ENCODE measurements at places on chromosomes 5 and 9. TPM values are rescaled to one million over a fixed set of nuclear protein-coding genes. Genes with fewer than 3 reads are reported as not detected.

DNA sequence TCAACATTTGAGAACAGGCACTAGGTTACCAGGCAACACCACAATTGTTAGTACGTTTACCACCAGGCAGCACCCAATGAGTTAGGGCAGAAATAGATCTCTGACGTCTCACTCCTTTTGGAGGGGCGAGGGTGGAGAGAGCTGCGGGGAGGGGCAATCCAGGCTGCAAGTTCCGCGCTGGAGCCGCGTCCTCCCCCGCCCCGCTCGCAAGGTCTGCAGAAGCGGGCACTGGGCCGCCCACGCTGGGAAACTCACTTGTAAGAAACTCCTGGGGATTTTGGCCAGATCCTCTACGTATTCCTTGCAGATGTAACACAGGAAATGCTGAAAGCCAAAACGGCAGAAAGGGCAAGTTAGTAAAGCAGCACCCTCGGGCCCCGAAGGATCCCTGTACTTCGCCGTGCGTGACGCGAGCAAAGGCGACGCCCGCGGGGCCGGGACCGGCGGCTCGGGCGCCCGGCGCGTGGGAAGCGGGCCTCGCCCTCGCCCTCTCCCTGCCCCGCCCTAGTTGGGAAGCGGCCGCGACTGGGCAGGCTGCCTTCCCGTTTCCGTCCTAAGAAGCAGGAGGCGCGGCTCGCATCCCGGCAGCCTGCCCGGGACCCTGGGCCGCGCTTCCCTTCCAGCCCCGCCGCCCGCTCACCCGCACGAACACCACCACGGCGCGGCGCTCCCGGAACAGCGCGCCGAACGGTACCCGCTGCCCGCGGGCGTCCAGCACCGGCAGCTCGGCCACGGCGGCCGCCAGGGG, 493 bp downstream of the PRXL2C start:
- no peaks in the 10 kb centered on the region for H3K4me1 ChIP-seq
- peak overlapping the region; percentile 91 for H3K27ac ChIP-seq
- no peaks in the 10 kb centered on the region for H3K27me3 ChIP-seq
- H3K36me3 ChIP-seq, result peaks cover 12% of the 10 kb centered on the region
- DNase-seq, result peak; percentile 82
- peak overlapping the region; percentile 60 for H3K4me3 ChIP-seq

Gene SLC22A4
- 0.61 TPM for total RNA-seq

DNA sequence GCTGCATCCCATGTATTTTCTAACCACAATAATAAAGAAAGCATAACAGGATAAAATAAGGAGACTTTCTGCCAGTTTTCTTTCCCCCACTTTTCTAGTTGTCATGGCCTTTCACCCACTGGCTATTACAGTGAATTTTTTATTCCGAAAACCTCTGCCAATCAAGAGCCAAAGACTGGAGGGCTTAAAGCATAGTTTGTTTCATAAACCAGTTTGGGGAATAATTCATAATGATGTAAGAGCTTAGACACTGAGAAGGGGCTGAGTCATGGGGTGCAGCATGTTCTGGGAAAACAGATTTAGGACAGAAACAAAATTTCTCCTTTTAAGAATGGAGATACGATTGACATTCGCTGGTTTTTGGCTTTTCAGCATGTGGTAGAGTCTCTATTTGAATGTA, 4.4 kb upstream of the GLIPR2 start:
- H3K4me3 ChIP-seq, result no peak overlapping the region
- DNase-seq, result no peak
- no peaks in the 10 kb centered on the region for H3K4me1 ChIP-seq
- no peaks in the 10 kb centered on the region for H3K36me3 ChIP-seq

Gene TAF11L13
- total RNA-seq, result not detected

DNA sequence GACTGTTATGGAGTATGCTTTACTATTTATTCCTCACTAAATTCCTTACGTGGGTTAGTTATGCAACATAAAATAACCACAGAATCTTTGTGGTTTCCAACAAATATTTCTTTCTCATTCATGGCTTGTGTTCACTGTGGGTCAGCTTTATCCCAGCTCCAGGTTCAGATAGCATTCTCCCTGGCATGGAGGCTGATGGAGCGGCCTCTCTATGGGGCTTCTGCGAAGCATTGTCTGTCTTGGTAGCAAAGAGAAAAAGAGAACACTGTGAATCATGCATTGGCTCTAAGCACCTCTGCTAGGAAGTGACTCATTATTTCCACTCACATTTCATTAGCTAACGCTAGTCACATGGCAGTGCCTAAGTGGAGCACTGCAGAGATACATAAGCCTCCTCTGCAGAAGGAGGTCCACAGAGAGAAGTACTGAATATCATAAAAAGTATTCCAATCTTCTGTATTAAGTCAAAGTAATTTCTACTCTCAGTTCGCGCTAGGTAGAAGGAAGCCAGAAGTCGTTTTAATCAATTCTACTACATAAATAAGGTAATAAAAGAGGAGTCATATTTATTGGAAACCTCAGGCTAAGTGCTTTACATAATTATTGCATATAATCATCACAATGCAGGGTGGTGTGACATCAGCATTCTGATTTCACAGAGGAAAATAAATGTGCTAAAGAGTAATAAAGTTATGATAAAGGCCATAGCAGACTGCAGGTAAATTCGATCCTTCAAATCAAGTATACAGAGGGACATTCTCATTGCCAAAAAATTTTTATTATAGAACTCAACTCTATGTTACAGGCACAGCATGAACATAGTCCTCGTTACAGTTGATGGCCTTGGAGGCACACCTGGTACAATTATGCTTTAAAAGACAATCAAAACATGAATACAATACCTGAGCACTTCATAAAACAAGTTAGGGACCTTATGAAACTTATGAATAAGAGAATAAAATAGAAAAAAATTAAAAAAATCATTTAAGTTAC, 531.1 kb downstream of the CETN3 start:
- H3K27ac ChIP-seq, result no peak overlapping the region
- no peaks in the 10 kb centered on the region for H3K4me1 ChIP-seq
- no peaks in the 10 kb centered on the region for H3K27me3 ChIP-seq
- H3K36me3 ChIP-seq, result no peaks in the 10 kb centered on the region

GRCh38 chr5:66810848-66811261, 214.7 kb downstream of the MAST4 start:
- H3K27ac ChIP-seq, result no peak overlapping the region
- no peaks in the 10 kb centered on the region for H3K4me1 ChIP-seq
- no peak for DNase-seq
- H3K36me3 ChIP-seq, result no peaks in the 10 kb centered on the region
- no peaks in the 10 kb centered on the region for H3K27me3 ChIP-seq

- no peak overlapping the region for H3K4me3 ChIP-seq
- no peak overlapping the region for H3K27ac ChIP-seq
- no peaks in the 10 kb centered on the region for H3K27me3 ChIP-seq
- no peak for DNase-seq
- no peaks in the 10 kb centered on the region for H3K36me3 ChIP-seq
Observed at GRCh38 chr5:95712347-95712958, 18.7 kb upstream of the RHOBTB3 start.

GRCh38 chr5:98769210-98769958, 4.1 kb upstream of the RGMB start:
- H3K4me1 ChIP-seq, result peaks cover 9% of the 10 kb centered on the region
- H3K4me3 ChIP-seq, result peak overlapping the region; percentile 87
- no peaks in the 10 kb centered on the region for H3K36me3 ChIP-seq
- H3K27me3 ChIP-seq, result no peaks in the 10 kb centered on the region
- H3K27ac ChIP-seq, result no peak overlapping the region

DNA sequence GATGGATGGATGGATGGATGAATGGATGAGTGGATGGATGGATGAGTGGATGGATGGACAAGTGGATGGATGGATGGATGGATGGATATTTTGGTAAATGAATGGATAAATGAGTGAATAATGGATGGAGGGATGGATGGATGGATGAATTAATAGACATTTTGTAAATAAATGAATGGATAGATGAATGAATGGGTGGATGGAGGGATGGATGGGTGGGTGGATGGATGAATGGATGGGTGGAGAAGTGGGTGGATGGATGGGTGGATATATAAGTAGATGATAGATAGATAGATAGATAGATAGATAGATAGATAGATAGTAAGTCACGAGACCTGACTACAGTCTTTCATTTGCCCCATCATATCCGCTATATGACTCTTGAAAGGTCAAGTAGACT, 82.7 kb upstream of the OLFM1 start:
- H3K27ac ChIP-seq, result no peak overlapping the region
- no peaks in the 10 kb centered on the region for H3K27me3 ChIP-seq
- no peaks in the 10 kb centered on the region for H3K4me1 ChIP-seq
- no peaks in the 10 kb centered on the region for H3K36me3 ChIP-seq
- no peak for DNase-seq
- no peak overlapping the region for H3K4me3 ChIP-seq

- H3K27me3 ChIP-seq, result no peaks in the 10 kb centered on the region
- no peaks in the 10 kb centered on the region for H3K4me1 ChIP-seq
- DNase-seq, result no peak
- H3K27ac ChIP-seq, result no peak overlapping the region
- no peak overlapping the region for H3K4me3 ChIP-seq
Observed at GRCh38 chr9:35951736-35952135, 6.2 kb downstream of the OR2S2 start.

DNA sequence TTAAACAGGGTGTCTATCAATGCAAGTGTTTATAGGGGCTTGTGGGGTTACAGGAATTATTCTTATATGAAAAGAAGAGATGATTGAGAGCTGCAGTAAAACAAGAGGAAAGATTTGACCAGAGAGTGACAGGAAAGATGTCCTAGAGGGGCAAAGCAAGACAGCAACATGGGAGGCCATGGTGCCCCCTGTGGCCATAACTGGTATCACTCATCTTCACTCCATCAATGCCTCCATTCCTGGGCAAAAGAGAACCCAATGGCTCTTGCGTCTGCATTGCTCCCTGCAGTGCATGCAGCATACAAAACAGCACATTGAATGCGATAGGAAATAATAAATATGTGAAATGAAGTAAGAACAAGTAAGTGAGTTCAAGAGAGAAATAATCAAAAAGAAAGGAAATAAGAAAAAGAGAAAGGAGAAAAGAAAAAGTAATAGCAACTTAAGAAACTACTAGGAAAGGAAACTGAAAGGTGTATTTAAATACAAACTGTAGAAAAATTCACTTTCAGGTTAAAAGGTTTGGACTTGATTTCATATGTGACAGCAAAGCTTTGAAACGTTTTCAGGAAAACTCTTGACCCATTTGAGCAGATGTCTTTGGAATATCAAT, 206.6 kb downstream of the SEMA5A start:
- no peaks in the 10 kb centered on the region for H3K4me1 ChIP-seq
- no peak overlapping the region for H3K27ac ChIP-seq
- DNase-seq, result no peak
- no peaks in the 10 kb centered on the region for H3K36me3 ChIP-seq
- H3K27me3 ChIP-seq, result no peaks in the 10 kb centered on the region

GRCh38 chr9:112271466-112272098, 61.8 kb downstream of the PTBP3 start:
- DNase-seq, result no peak
- no peak overlapping the region for H3K4me3 ChIP-seq
- no peak overlapping the region for H3K27ac ChIP-seq
- no peaks in the 10 kb centered on the region for H3K4me1 ChIP-seq

GRCh38 chr9:91814753-91815152, 135.3 kb downstream of the ROR2 start:
- no peak overlapping the region for H3K27ac ChIP-seq
- no peaks in the 10 kb centered on the region for H3K4me1 ChIP-seq
- H3K4me3 ChIP-seq, result no peak overlapping the region
- no peak for DNase-seq
- no peaks in the 10 kb centered on the region for H3K36me3 ChIP-seq

- H3K4me1 ChIP-seq, result peaks cover 38% of the 10 kb centered on the region
- no peak for DNase-seq
- H3K27ac ChIP-seq, result peak overlapping the region; percentile 33
- no peaks in the 10 kb centered on the region for H3K27me3 ChIP-seq
- no peaks in the 10 kb centered on the region for H3K36me3 ChIP-seq
Observed at GRCh38 chr5:139678751-139679750, 30.9 kb downstream of the CXXC5 start.

Gene SLC6A7
- total RNA-seq, result not detected

DNA sequence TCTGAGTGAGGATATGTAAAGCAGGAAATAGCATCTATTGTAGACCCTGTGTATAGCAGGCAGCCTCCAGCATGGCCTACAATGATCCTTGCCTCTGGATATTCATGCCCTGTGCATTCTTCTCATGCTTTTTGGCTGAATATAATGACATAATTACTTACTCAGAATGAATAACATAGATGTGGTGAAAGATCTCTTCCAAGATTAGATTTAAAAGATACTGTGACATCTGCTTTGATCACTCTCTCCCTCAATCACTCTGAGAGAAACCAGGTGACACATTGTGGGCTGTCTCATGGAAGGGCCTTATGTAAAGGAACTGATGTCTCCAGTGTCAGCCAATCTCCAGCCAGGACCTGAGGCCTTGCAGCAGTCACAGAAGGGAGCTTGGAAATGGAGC, 376.7 kb downstream of the DNAH5 start:
- H3K4me1 ChIP-seq, result no peaks in the 10 kb centered on the region
- DNase-seq, result no peak
- no peak overlapping the region for H3K27ac ChIP-seq
- no peaks in the 10 kb centered on the region for H3K36me3 ChIP-seq

DNA sequence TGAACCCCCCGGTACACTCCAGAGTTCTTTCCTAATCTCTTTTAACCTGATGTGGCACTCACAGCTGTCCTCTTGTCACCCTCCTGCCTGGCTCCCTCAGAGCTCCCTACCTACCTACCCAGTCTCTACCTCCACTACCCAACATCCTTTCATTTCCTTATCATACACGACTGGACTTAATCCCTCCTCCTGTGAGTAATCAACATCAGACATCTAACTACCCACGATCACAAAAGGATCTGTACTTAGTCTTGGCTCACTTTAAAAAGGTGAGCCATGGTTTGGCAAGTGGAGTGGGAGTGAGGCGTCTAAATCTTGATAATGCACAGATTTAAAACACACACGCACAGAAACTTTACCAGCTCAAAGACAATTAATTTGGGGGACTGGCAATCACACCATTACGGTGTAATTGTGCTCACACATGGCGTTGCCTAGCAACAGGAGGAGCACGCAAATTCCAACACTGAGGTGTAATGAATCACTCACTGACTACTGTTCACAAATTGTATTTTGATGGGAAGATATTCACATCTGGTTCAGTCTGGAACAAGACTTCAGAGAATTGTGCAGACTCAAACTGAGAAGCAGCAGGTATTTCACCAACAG, 235.9 kb downstream of the EPB41L4A start:
- no peak overlapping the region for H3K4me3 ChIP-seq
- H3K27ac ChIP-seq, result peak overlapping the region; percentile 15
- H3K36me3 ChIP-seq, result no peaks in the 10 kb centered on the region
- no peaks in the 10 kb centered on the region for H3K27me3 ChIP-seq

- H3K4me1 ChIP-seq, result no peaks in the 10 kb centered on the region
- H3K27ac ChIP-seq, result no peak overlapping the region
- H3K4me3 ChIP-seq, result no peak overlapping the region
- no peaks in the 10 kb centered on the region for H3K27me3 ChIP-seq
Observed at GRCh38 chr5:65830856-65831255, 95.5 kb upstream of the ERBIN start.
